ENCODE measurements at places on chromosomes 3 and 15.

DNA sequence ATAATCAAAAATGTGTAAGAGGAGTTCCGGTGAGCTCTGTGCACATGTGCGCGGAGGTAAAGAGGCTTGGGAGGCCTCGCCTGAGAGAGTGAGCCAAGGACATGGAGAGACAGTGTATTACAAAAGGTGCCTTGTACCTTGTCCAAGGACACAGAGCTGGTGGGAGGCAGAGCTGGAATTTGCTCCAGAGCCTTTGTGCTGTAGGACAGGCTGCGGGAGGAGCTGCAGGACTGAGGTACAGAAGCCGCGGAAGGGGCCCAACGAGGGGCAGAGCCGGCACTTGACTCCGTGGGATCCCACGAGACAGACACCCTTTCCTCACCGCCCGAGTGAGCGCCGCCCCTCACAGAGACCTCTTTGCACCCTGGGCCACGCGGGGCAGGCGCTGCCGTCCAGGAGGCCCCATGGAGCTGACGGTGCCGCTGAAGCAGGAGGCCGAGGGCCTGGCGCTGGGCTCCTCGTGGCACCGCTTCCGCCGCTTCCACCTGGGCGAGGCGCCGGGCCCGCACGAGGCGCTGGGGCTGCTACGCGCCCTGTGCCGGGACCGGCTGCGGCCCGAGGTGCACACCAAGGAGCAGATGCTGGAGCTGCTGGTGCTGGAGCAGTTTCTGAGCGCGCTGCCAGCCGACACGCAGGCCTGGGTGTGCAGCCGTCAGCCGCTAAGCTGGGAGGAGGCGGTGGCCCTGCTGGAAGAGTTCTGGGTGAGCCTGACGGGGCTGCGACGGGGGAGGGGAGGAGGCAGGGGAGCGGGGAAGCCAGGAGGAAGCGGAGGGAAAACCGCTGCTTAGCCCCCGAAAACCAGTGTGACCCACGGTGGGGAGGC, 68.7 kb downstream of the SLTM start:
- no peak for DNase-seq

- DNase-seq = no peak
Observed at GRCh38 chr15:70376929-70377691, 279.4 kb upstream of the TLE3 start.

GRCh38 chr3:61724183-61724582, 162.8 kb downstream of the PTPRG start:
- DNase-seq = no peak

DNA sequence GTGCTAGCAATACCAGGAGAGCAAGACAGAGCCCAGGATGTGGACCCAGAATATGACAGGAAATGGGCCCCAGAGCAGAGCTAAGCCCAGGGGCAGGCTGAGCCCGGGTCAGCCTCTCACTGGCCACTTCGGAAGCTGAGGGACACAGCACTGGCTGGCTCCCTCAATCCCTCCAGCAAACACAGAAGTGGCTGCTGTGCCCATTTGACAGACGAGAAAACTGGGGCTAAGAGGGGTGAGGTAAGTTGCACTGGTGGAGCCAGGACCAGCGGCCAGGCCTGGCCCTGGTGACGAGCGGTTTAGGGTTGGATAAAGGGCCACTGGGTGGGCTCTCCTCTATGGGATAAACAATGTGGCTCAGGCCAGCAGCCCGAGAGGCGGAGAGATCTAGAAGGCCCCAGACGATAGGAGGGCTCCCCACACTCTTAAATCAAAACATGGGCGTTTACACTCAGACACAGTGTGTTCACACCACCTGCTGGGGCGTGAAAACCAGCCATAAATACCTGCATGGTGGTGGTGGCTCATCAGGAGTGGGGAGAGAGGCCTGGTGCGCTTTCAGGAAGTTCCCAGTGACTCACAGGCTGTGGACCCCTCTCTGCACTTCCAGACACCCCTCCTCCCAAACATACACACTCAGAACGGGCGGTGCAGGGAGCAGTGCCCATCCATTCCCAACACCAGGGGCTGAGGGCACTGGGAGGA, 12.0 kb upstream of the LINGO1 start:
- no peak for DNase-seq

DNA sequence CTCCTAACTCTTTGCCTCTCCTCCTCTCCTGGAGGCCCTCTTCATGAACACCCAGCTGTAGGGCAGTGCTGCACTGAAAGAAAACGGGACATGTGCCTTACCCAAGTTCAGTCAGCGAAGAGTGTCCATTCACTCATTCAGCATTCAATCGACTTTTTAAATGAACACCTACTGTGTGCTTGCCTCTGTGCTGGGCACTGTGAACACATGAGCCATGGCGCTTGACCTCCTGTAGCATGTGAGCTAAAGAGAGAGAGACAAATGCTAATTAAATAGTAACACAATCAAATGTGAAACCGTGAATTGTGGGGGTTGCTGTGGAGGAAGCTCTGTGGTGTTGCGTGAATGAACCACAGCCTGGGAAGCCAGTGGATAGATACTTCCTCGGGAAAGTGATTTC, 43.4 kb downstream of the ST6GAL1 start:
- no peak for DNase-seq

DNA sequence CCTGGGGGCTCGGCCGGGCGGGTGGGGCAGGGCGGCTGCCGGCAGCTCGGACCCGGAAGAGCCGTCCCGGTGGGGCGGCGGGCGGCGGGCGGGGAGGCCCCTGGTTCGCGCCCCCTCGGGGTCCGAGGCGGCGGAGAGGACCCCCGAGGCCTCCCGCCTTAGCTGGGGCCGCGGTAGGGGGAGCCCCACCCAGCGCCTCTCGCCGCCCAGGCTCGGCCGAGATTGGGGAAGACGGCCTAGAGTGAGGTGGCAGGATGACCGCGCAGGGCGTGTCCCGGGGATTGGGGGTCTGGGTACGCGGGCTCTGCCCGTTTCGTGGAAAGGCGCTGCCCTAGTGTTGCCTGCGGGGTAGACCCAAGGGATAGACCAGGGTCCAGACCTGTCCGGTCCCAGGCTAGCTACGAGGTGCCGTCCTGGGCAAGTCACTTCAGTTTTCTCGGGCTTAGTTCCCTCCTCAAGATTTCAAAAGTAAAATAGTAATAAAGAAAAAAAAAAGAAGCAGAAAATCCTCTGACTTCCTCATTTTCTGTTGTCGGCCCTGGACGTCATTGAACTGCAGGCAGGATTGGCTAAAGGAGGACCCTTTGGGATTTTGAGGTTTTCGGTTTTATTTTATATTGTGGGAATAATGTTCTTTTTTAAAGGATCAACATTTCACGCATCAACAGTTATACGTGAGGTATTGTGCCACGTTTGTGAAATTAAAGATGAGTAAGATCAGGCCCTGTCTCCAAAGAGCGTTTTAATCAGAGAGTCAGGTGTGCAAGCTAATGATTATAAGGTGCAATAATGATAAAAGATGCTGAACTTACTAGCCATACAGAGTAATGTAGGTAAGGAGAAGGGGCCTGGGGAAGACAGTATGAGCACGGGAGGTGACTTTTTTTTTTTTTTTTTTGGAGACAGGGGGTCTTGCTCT, 679 bp downstream of the IQGAP1 start:
- DNase-seq = peak; percentile 34

- DNase-seq = no peak
Observed at GRCh38 chr3:29370476-29371420, 89.9 kb downstream of the RBMS3 start.

DNA sequence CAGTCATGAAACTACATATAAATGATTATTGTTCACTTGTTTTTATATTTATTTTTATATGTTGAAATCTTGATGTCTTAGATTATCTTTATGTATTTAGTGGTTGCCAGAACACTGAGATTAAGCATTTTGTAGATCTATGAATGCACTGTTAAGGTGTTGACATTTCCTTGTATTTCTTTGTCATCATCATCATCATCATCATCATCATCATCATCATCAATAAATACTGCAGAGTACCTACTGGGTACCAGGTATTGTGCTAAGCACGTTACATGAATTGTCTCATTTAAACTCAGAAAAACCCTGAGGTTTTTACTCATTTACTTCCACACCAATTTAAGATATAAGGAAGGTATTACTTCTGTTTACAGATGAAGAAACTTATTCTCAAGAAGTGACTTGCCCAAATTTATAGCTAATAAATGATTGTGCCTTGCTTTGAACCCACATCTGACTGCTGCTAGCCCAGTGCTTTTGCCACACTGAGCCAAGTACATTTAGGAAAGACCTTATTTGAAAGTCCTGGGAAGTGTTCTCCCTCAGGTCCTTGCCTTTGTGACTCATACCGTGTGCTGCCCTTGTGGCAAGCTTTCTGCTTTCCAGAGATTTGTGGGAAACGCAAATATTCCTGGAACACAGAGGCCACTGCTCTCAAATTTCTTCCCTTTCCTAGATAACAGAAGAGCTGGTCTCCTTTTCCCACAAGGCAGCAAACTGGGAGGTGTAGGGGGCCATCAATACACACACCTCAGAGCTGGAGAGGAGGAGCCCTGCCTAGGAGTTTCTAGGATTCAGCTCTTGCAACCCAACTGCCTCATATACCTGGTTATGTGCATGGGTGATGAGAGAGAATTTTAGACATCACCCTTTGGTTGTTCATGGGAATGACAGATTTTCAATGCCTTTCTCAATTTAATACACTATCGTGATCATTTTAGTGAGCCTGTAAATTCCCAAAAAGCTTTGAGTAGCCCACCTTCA, 115.4 kb upstream of the C15orf61 start:
- DNase-seq = no peak

DNA sequence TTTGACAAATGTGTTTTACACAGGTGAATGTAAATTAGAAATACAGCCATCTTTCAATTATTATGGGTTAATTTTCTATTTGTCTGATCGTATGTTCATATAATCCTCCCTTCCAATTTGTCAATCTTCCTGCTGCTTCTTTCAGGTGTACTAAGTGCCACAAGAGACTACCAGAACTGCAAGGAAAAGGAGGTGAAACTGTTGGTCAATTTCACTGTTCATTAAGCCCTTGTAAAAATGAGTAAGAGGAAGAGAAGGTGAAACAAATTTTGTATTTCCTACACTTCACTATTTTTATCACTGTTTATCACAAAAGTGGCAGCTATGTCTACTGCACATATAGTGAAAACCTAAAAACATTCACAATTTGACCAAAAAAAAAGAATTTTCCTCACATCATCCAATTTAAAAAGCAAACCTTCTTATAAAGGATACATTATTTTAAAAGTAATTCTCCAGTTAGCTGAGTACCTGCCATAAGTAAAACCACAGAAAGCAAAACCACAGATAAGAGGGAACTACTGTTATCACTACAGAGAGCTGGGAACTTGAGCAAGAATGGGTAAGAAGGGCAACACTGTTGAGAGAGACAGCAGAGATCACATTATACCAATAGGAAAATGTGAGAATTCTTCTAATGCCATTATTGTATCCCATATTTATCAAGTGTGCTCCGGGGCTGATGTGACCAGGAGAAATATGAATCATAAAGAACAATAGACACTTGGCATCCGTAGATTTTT, 163.0 kb downstream of the TBC1D5 start:
- DNase-seq = no peak

DNA sequence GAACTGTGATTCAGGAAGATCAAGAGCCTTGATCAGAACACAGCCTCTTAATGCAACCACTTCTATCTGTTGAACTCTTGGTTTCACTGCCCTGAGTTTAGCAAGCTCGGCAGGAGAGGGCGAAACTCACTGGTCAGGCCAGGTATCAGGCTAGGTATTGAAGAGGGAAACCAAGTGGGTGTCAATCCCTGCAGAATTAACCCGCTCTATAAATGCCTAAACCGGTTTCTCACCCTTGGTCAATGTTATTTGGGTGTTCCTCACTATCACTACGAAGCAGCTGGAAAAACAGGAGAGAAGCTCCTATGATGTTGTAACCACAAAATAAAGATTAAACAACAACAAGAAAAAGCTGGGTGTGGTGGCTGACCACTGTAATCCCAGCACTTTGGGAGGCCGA, 23.9 kb downstream of the LIPH start:
- no peak for DNase-seq

DNA sequence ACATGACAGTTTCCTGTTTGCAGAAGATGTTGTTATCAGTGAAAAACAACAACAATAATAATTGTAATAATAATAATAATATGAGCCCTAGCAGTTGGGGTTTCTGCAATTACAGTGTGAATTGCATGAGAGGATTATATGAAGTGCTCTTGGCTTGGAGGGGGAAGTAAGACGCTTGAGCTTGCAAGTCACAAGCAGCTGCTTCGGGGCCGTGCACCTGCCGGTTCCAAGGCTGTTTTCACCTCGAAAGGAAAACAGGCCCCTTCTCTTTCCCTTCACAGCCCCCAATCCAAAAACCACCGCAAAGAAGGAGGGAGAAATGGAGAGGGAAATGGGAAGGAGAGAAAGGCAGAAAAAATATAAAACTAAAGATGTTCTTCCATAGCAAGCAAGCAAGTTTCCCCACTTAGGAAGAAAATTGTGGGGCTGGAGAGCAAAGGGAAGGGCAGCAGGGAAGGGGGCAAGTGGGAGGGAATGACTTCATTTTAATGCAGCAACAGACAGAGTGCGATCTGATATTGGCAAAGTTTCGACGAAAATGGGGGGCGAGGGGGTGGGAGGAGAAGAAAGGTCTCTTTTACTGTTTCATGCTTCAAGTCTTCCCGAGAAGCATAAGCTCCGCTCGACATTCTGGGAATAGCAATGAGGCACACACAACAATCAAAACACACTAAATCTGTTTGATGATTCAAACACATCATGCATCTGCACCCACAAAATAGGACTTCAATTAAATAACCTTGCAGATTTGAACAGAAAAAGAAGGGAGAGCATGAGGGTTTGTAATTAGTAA, 284.2 kb upstream of the ATP11B start:
- DNase-seq = no peak
